ENCODE measurements at places on chromosomes 1 and 21.

DNA sequence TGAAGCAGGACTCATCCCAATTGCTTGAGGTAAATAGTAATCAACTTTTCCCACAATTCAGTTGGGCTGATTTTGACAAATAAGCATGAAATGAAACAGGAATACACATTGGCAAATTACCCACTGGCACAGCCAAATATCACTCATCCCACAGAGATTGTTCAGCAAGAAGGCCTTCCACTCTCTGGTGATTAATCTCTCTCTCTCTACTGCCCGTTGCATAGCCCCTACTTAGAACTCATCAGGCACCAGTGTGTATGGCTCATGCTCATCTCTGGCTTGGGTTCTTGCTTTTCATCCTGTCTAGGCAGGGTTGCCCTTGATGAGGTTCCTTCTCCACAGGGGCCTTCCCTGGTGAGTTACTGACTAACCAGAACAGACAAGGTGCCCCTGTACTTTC, 1.1 kb downstream of the BSDC1 start:
- DNase-seq: no peak

DNA sequence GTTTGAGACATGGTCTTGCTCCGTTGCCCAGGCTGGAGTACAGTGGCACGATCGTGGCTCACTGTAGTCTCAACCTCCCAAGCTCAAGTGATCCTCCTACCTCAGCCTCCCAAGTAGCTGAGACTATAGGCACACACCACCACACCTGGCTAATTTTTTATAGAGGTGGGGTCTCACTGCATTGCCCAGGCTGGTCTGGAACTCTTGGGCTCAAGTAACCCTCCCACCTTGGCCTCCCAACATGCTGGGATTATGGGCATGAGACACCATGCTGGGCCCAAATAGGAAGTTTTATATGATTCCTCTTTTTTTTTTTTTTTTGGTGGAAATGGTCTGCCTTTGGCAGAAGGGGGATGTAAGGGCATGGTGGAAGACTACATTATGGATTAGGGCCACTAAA, 6.1 kb upstream of the FNDC7 start:
- DNase-seq: no peak

- DNase-seq: no peak
Measured at GRCh38 chr1:150165622-150166612, 16.2 kb downstream of the PLEKHO1 start.

DNA sequence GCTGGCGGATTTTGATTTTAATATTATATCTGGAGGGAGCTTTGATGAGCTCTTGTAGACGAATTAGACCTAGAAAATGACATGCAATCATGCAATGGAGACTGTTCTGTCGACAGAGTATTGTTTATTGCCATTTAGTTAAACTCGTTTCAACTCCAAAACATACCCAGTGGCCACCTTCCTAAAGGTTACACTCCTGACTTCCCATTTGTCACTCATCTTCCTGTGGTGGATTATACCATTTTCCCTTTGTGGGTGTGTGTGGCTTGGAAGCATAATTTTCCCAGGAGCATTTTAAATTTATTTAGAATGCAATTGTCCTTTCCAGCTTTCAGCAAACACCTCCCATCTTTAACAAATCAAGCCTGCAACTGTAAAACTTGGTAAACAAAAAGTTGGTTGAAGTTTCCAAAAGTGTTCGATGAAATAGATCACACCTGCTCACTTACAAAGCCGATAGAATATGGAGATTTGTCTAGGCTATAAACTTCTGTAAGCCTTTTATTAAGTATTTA, 266.6 kb downstream of the GRIK1 start:
- DNase-seq: no peak

DNA sequence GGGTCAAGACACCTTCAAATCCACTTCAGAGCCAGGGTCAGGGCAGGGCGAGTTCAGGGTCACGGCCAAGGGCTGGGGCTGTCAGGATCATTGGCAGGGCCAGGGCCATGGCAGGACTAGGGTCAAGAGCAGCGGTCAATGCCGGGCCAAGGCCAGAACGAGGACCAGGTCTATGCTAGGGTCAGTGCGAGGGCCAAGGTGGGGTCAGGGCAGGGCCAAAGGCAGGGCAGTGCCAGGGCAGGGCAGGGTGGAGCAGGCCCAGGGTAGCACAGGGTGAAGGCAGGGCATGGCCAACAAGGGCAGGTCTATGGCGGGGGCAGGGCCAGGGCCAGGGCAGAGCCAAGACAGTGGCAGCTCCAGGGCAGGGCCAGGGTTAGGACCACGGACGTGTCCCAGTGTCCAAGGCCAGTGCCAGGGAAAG, 154.0 kb downstream of the LIPI start:
- DNase-seq: no peak

- DNase-seq: no peak
Measured at GRCh38 chr1:115874904-115875303, 34.0 kb upstream of the NHLH2 start.

GRCh38 chr1:25112400-25112799, 119.9 kb downstream of the SYF2 start:
- DNase-seq: no peak

GRCh38 chr1:84892705-84893618, at the start of gene LPAR3:
Gene LPAR3, minus strand, starts transcription at chr1:84893206. Its CDS starts 27,086 bp downstream, at chr1:84866120.
- DNase-seq: peak; percentile 5

- DNase-seq: no peak
Measured at GRCh38 chr1:236761397-236762132, 33.5 kb upstream of the MTR start.

GRCh38 chr21:17576080-17576835, 36.4 kb downstream of the BTG3 start:
- DNase-seq: no peak

GRCh38 chr21:23876925-23877558, 1730.2 kb downstream of the MRPL39 start:
- DNase-seq: no peak

GRCh38 chr1:79575424-79575823, 568.9 kb upstream of the ADGRL4 start:
- DNase-seq: no peak

GRCh38 chr1:233679591-233680373, 65.9 kb downstream of the KCNK1 start:
- no peak for DNase-seq

DNA sequence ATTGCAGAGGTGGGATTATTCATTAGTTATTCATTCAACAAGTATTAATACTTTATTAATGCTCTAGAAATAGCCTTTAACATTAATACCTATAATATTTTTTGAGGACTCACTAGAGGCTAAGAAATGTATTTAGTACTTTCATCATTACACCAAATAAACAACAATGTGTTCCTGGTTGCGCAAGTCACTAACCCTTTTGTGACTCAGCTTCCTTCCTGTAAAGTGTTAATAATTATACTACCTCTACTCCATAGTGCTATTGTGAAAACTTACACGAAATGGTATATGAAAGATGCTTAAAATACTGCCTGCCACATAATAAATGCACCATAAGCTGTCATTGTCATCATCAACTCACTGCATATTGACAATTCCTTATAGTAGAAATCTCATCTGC, 431.0 kb downstream of the DPYD start:
- no peak for DNase-seq

DNA sequence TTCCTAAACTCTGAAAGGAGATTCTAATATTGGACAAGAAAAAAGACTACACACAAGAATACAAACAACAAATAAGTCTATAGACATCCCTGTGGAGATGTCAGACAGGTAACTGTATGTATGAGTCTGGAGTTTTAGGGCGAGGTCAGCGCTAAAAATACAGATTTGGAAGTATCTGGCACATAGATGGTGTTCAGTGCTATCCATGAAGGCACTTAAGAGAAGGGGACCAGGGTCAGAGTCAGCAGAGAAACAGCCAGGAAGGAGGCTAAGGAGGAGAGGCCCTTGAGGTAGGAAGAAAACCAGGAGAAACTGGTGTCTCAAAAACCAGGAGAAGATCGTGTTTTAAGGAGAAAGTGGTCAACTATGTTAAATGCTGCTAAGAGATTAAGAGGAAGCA, 18.1 kb downstream of the ZMPSTE24 start:
- no peak for DNase-seq

DNA sequence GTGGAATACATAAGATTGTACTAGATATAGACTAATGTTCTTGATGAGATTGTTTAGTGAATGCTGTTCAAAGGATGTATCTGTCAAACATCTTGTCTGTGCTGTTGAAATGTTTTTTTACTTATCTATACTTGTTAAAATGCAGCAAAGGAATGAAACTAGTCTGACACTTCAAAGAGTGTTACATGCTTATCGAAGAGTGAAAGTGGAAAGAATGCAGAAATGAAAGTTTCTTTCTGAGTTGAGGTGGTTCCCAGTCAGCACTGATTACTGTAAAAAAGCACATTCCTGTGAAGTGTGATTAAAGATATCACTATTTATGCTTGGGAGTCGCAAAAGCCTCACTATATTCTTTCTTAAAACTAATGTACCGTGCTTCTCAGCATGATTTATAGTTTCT, 1225.2 kb downstream of the NCAM2 start:
- DNase-seq: no peak

GRCh38 chr1:8266436-8267165, 51.3 kb upstream of the SLC45A1 start:
- DNase-seq: no peak

DNA sequence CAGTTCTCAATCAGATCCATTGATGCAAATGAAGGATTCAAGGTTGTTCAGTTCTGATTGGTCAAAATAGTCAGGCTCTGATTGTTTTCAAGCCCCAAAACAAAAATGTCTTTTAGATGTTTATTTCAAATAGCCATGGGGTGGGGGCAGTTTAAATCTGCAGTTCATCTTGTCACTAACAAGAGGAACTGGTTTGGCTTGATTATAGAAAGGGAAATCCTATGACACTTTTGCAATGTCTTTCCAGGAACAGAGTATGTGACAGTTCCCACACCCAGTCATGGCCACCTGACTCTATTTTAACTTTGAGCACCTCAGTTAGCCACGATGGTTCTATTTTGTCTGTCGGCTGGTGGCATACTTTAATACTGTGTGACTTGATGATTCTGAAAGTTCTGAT, 1544.1 kb downstream of the PLA2G4A start:
- DNase-seq: no peak

- no peak for DNase-seq
Measured at GRCh38 chr1:230120289-230120920, 53.4 kb downstream of the GALNT2 start.
